DMS79 treated with DMSO at 0.1 percent for 48 hours (cell line): ENCODE measurements at places on chromosomes 11 and 22.

- peak; percentile 80 for DNase-seq
Measured at GRCh38 chr11:121763526-121763925, 310.8 kb upstream of the SORL1-AS1 start.

- no peak for DNase-seq
Measured at GRCh38 chr11:103624708-103625623, 411.5 kb upstream of the DDI1 start.

DNA sequence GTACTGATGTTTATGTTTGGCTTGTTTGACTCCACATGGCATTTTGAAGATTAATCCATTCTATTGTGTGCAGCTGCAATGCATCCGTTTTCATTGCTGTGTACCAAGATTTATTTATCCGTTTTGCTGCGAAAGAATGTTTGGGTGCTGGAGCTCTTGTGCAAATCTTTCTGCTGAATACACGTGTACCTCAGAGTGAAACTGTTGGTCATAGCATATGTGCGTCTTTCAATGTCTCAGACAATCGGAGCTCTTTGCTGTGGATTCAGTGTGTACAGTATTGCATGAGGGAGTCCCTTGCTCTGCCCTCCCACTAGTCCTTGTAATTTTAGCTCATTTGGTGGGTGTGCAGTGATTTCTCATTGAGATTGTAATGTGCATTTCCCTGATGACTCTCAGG lies 545.4 kb downstream of the TBC1D22A start:
- DNase-seq = no peak

DNA sequence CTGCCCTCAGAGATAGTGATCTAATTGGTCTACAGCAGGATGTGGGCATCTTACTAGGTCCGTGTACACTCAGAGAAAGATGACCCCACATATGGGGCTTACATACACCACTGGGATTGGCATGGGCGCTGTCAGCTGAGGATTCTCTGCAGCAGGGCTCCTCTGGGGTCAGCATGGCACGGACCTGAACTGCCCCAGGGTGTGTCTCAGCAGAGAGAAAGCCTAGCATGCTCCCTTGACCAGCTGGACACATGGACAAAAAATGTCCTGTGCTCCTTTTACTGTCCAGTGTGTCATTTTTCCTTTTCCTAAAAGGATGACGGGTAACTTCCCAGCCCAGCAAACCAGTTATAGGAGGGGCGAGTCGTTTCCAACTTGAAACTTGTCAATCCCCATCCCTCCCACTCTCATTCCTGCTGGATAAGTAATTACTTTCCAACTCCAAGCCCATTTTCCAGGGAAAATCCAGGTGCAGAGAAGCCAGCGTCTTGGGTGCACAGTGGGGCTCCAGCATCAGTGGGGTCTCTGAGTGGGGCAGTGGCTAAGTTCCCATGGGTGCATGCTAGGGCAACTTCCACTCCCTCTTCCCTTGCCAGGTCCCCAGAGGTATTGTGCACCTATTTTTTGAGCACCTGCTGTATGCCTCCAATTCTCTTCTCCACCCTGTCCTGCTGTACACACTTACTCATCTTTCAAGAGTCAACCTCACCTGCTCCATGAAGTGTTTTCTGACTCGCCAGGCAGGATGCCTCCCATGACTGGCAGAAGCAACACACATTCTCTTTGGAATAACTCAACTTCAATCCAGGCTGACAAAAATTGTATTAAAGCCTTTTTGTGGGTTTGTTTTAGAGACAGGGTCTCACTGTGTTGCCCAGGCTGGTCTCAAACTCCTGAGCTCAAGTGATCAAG lies 5.0 kb downstream of the VSTM5 start:
- no peak for DNase-seq

DNA sequence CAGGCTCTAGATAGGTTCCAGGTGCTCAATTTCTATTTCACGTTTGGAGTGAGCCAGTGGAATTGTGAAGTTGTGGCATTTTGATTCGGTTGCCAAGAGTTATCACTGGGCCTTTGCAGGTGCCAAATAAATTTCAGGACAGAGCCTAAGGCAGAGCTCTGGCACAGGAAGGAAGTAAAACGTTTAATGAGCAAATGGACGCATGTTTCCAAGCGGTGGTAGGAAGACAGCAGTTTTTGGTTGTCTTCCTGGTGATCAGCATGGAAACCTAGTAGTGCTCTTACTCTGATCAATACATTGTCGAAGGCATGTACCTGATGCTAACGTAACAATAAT lies 452 bp downstream of the BIRC3 start:
- DNase-seq = no peak

DNA sequence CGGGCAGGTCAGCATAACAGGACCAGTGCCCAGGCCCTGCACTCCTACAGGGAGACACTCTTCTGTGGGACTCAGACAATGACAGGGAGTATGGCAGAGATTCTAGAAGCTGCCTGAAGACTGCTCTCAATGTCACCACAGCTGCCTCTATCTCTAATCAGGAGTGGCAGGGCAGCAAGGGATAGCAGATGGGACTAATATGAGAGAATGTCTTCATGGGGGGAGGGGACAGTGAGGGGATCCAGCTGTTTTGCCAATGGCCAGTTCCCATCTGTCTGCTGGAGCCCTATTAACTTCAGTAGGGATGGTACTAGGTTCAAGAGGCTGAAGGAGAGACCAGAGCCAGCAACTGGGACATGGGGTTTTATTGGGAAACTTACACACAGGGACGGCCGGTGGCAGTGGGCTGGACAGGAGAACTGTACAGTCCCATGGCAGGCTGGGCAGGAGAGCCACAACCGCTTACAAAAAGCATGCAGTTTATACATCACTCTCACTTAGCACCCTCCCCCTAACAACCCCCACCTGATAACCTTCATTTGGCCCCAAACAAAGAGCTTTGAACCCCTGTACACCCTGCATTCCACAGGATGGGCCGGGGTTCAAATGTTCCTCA lies 2.5 kb upstream of the CD82 start:
- no peak for DNase-seq

DNA sequence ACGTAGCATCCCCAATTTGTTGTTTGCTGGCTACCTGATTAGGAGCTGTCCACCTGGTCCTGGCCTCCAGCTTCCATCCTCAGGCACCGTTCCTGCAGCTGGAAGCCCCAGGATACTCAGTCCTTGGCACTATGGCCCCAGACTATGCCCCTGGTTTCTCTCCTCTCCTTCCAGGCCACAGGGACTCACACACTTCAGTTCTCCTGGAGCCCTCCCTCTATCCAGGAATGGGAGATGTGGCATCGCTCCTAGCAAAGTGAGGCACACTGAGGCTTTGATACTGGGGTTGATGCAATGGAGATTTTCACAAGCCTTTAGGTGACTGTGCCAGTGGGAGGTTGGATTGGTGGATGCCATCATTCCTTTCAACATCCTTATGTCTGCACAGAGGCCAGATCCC lies 142.8 kb upstream of the B3GAT1 start:
- DNase-seq = no peak
